ENCODE measurements at places on chromosomes 5 and 9. TPM values are rescaled to one million over a fixed set of nuclear protein-coding genes. Genes with fewer than 3 reads are reported as not detected.

DNA sequence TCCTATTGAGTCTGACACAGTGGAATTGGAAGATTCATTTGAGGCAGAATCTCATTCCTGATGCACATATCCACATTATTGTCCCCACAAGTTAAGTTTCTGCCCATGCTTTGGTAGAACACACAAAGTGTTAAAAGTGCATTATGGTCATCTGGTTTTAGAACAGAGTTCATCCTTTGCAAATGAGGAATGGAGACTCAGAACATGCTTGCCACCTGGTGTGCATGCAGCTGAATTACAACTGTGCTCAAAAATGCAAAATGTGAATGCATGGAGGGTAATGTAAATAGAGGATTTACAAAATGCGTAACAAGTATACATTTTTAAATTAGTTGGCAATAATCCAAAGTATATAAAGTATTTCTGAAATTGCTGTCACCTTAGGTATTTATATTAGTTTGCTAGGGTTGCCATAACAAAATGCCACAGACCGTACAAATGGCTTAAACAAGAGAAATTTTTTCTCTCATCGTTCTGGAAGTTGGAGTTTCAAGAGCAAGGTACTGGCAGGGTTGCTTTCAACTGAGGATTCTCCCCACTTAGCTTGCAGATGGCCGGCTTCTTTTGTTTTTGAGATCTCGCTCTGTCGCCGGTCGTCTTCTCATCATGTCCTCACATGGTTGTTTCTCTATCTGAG lies 671.1 kb downstream of the TAF11L14 start:
- DNase-seq = no peak

The SPINK6 gene
- not detected for polyA plus RNA-seq

DNA sequence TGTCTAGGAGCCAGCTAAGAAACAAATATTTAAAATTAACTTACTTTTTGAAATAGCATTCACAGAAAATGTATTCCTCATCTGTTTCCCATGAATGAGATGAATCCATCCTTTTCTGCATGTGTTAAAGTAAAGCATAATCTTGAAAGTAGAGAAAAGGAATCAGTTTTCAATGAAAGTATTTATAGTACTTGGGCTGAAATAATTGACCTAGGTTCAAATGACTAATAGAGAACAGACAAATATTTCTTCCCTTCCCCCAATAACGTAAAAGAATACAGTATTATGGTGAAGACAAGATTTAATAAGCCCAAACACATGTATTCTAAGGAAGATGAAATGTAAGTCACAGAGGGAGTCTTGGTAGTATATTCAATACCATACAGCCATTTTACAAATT lies 403.5 kb downstream of the ZNF608 start:
- DNase-seq = no peak

The FIBCD1 gene
- polyA plus RNA-seq = 0.37 TPM

GRCh38 chr5:53826504-53826903 lies 266.1 kb downstream of the NDUFS4 start:
- DNase-seq = no peak

DNA sequence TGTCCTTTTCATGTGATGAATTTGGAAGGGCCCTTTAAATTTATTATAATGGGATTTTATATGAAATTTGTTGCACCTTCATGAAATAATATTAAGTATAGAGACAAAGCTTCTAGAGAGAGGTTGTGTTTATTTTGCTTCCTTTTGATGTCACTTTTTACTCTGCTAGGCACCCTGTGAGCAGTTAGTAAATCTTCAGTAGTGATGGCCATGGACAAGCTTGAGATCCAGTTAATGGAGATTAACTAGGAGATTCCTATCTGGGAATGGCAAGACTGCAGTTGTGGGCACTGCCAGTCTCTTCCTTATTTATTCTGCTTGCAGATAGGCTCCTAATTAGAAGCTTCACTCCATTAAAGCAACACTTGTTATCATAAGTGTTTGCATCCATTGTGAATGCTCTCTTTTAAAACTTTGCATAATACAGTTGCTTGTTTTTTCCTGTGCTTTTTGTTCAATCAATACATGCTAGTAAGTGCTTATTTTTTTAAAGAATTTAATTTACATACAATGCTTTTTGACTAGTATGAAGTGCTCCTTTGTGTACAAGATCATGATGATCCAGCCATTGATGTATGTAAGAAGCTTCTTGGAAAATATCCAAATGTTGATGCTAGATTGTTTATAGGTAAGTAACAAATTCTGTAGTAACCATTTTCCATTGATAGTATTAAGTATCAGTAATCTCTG lies 25.9 kb downstream of the UGCG start:
- no peak for DNase-seq

- no peak for DNase-seq
These were observed 23.8 kb downstream of the DAB2 start for GRCh38 chr5:39400713-39401578.

The SV2C gene
- polyA plus RNA-seq = 0.07 TPM

The EGR1 gene
- polyA plus RNA-seq = 410 TPM
